ENCODE measurements at places on chromosomes 13 and 19.
A peak's percentile ranks its signal among the peaks of the same experiment; 100 is the strongest.

DNA sequence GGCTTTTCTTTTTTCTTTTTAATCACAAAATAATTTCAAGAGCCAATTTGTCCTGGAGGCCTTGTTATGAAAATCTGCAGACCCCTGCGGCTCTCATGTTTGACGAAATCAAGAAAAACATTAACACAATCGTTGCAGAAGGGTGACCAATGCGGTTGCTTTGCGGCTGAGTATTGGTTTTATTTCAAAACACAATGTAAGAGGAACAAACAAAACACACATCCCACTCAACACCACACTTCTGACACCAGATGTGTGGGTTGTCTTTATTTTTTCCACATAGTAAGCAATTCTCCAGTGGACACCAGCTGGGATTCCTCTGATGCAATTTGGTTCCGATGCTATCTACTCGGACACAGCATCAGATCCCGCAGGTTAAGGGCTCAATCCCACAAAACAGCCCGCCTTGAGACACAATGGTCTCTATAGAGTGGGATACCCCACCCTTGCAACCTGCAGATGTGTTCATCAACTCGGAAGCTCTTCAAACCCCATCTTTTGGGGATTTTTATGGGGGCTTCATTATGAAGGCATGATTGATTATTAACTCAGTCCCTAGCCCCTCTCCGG lies 21.9 kb upstream of the CCDC124 start:
- DNase-seq: no peak

DNA sequence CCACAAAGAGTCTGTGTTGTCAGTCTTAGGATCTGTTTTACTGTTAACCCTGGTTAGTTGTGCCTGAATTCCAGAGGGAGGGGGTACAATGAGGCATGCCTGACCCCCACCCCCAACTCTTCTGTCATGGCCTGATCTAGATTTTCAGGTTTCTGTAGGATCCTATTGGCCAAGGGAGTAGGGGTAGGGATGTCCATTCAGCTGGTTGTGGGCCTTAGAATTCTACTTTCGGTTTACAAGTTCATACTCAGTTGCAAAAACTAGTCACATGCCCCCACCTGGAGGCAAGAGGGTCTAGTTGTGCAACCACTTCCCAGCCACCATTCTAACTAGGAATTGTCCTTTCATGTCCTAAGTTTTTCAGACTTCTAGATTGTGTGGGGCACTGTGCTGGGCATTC lies 94.3 kb upstream of the MBNL2 start:
- DNase-seq: no peak

DNA sequence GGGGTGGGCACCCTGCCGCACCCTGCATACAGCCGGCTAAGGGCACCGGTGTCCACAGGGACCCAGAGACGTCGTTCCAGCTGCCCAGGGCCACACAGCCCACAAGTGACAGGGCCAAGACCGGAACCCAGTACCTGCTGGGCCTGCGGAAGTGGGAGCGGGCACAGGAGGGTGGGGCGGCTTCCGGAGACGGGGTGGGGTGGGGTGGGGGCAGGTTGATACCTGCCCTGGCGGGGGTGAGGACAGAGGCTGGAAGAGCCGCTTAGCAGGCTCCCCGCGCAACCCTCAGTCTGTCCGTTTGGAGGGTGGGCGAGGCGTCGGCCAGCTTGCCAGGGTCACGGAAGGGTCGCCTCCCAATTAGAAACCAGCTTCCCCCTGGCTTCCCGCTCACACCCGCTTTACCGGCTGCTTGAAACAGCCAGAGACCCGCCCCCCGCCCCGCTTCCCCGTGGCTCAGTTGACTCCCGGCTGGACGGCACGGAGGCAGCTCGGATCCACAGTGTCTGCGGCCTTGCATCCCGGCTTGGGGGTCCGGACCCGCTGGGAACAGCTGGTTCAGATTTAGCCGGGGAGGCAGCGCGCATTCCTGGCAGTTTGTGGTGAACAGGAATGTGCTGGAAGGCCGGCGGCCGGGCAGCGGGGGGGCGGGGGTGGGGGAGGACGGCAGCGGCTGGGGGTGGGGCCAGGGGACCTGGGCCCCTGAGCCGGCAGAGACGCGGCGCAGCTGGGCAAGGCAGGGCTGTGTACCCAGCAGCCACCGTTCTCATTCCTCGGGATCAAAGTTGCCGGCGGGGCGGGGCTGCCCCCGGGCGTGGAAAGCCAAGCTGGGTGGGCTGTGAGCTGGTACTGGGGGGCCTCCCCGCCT lies 1.9 kb downstream of the CNN2 start:
- DNase-seq: peak; percentile 43

DNA sequence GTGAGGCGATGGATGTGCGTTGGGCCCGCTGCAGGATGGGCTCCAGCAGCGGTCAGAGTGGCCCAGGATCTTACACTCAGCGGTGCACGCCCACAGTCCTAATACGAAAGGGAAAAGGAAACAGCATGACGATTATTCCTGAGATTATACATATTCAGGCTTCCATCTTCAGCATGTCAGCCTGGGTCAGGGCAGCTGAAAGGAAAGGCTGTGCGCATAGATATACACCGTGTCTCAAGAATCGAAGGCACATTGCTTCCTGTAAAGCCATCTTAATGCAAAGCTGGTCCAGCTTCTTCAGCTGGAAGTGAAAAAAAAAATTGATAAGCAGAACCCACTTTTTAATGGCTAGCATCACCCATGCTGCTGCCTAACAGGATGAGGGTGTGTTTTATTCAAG lies 3.6 kb downstream of the PCDH8 start:
- no peak for DNase-seq

- DNase-seq: no peak
These were observed 21.3 kb downstream of the MBD3L2B start for GRCh38 chr19:6999933-7000332.

DNA sequence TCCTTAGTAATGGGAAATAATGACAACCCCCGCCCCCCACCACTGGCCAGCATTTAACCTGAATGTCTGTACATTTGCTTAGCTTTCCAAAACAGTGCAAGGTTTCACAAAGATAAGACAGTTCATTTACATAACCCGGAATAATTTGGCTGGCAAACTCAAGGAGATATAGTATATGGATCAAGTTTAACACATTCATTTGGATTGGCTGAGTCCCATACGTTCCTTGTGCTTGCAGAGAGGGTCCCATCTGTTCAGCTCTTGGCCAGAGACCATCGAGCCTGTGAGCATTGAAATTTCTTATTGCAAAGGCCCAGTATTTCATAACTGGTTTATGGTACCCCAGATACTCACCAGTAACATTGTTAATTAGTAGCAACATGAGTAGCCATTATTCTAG lies 116.5 kb downstream of the GPC6 start:
- DNase-seq: no peak

- DNase-seq: no peak
These were observed 13.1 kb downstream of the HNRNPM start for GRCh38 chr19:8457827-8458226.

DNA sequence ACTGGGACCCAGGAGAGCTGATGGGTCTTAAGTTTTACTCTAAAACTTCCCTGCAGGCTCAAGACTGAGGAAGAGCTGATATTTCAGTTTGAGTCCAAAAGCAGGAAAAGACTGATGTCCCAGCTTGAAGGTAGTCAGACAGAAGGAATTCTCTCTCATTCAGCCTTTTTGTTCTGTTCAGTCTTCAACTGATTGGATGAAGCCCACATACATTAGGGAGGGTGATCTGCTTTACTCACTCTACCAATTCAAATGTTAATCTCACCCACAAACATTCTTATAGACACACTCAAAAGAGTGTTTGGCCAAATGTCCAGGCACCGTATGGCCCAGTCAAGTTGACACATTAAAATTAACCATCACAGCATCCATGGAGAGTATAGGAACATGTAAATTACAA lies 173.5 kb downstream of the KCNRG start:
- no peak for DNase-seq

DNA sequence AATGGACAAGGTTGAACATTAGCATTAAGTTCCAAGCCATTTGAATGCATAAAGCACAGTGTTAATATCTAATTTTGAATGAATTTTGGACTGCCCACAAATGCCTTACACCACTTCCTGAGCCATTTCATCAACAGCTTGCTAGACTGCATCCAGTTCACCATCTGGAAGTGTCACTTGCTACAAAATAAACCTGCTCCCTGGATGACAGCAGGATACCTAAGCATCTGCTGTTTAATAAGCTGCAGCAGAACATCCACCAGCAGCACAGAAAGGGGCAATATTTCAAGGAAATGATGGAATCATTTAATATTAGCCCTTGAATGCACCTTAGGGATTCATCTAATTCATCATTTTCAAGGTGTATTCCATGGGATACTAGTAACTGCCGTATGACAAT lies 76.6 kb upstream of the PCDH9 start:
- no peak for DNase-seq

GRCh38 chr19:31913103-31913661 lies 432.2 kb upstream of the ZNF507 start:
- DNase-seq: no peak

GRCh38 chr13:36837354-36838092 lies 18.5 kb downstream of the RFXAP start:
- no peak for DNase-seq

DNA sequence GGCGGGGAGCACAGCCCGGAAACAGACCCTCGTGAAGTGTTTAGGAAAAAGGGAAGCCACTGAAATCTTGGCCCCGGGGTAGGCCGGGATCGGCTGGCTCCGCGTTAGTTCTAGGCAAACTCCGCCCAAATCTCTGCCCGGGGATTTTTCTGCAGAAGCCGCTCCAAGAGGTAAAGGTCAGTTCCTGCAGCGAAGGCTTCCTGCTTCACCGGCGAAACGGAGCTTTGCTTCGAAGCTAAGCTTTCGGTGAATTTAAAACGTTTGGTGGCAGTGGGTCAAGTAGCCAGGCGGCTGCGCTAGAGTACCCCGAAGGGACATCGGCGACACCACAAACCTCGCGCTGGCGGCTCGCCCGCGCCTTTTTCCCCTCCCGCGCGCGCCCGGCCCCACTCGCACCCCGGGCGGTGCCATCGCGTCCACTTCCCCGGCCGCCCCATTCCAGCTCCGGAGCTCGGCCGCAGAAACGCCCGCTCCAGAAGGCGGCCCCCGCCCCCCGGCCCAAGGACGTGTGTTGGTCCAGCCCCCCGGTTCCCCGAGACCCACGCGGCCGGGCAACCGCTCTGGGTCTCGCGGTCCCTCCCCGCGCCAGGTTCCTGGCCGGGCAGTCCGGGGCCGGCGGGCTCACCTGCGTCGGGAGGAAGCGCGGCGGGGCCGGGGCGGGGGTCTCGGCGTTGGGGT lies 441 bp downstream of the GJB2 start:
- DNase-seq: peak; percentile 15

GRCh38 chr19:51501594-51502263 lies at the start of gene SIGLEC12:
Gene SIGLEC12, minus strand, starts transcription at chr19:51501800. Its CDS starts 67 bp downstream, at chr19:51501733.
- no peak for DNase-seq

DNA sequence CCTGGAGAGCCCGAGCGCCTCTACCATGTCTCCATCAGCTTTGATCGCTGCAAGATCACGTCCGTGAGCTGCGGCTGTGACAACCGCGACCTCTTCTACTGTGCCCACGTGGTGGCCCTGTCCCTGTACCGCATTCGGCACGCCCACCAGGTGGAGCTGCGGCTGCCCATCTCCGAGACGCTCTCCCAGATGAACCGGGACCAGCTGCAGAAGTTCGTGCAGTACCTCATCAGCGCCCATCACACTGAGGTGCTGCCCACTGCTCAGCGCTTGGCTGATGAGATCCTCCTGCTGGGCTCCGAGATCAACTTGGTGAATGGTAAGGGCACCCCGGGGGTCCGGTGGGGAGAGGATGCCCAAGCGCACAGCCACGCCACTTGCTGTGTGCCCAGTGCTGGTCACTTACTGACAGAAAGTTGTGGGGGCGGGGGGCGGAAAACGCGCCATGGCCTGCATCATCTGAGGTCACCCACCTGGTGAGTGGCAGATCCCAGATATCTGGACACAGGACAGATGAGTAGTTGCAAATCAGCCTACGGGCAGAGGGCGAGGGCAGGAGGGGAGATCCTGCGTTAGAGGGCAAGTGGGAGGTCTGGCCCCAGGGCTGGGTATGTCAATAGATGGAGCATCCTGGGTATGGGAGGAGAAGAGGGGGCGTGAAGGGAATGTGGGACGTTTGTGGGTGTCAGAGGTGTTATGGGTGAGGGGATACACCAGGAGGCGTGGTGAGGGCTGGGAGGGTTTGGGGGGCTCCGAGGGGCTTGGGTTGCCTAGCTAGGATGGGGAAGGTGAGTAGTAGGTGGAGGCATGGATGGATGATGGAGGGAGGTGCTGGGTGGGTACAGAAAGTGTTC lies 9.8 kb downstream of the ZSWIM4 start:
- no peak for DNase-seq

DNA sequence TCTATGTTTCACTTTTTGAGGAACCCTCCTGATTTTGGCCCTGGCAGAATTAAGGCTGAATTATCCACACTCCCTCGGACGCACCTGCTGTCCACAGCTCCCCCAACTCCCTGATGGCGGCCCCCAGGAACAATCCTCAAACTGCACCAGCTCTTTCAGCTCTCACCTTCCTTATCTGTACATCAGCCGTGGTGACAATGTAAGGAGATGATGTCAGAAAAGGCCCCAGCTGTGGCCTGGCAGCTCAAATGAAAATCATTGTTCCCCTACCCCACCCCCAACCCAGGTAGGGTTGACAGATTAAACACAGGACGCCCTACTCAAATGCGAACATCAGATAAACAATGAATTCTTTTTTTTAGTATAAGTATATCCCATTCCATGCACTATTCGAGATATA lies 35.0 kb upstream of the KLF2 start:
- DNase-seq: no peak

DNA sequence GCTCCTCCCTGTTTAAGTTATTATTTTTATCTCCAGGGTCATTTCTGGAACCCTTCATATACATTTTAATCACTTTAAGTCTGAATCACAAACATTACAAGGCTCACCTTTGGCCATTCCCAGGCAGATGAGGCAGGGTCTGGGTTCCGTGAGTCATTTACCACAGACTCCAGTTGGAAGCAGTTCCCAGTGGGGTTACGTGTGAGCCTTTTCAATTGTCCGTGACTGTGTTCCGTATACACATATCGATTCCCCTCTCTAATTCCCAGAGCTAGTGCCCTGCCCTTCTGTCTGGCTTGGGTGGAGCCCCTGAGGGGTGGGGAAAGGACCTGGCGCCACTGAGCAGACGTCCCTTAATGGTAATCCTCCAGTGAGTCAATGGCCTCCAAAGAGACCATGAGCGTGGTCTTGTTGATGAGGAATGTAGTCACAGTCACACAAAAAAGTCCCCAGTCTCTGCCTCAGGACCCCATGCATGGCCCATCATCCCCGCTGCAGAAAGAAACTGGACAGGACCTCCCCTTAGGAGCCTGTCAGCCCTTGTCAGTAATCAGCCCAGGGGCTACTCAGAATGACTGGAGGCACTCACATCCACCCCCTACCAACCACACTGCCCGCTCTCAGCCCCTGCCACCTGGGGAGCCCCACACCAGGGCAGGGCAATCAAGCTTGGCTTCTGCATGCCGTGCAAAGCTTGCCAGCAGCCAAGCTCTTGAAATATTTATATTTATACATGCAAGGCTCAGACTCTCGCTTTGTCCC lies 144.4 kb downstream of the ZIC5 start:
- DNase-seq: no peak

GRCh38 chr13:113724780-113725315 lies 34.2 kb upstream of the TMEM255B start:
- DNase-seq: peak; percentile 94

Measured in stimulated activated naive CD8-positive, alpha-beta T cell treated with anti-CD3 and anti-CD28 coated beads, Interleukin-15, amount 100 ng/mL, for 72 hours (primary cell).